T1000 (cell line): ENCODE measurements at places on chromosomes 7 and 10.

- no peak for DNase-seq
Measured at GRCh38 chr10:18378766-18379165, 238.5 kb downstream of the CACNB2 start.

- no peak for DNase-seq
Measured at GRCh38 chr10:30039567-30039966, 19.8 kb downstream of the JCAD start.

GRCh38 chr7:101315336-101315735, 6.3 kb downstream of the IFT22 start:
- DNase-seq, result no peak

DNA sequence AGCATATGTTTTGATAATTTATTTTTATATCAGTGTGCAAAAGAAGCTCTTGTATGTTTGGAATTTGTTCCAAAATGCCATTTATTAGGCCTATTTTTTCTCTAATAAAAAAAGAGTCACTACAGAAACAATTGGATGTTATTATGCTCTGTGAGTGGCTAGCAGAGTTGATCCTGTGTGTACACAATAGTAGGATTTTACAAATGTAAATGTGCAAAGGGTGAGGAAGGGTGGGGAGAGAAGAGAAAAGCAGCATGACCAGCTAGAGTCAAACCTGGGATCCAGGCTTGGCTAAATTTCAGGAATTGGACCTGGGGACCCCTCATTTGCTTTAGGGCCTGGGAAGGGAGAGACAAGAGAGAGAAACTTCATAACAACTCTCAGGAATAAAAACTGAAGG, 32.5 kb downstream of the SEMA3A start:
- no peak for DNase-seq

- DNase-seq, result no peak
Measured at GRCh38 chr10:77286531-77287508, 350.8 kb downstream of the KCNMA1 start.

GRCh38 chr7:1986366-1987083, 246.2 kb downstream of the MAD1L1 start:
- no peak for DNase-seq

- no peak for DNase-seq
Measured at GRCh38 chr7:99958564-99959227, 17.1 kb downstream of the AZGP1 start.

DNA sequence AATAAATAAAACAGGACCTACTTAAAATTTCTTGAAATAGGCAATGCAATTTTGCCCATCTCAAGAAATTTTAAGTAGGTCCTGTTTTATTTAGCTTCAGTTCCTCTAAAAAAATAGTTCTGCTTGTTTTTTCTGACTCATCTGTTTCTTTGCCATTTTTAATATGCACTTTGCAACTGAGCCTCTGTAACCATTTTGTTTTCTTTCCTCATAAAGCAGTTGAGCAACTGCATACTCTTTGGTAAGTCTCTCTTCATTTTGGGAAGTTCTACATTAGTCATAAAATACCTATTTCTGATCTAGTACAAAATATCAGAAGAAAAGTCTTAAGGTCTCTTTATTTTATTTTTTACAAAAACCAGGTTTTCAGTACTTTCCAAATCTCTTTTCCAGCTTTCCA, 18.0 kb downstream of the TAS2R40 start:
- no peak for DNase-seq

GRCh38 chr7:87140271-87140748, 11.9 kb upstream of the DMTF1 start:
- DNase-seq, result no peak

GRCh38 chr10:111083222-111084095, 6.6 kb downstream of the ADRA2A start:
- no peak for DNase-seq
